Stimulated activated CD8-positive, alpha-beta memory T cell treated with anti-CD3 and anti-CD28 coated beads, Interleukin-15, amount 100 ng/mL, for 48 hours (primary cell): ENCODE measurements at places on chromosomes 7 and 10.

DNA sequence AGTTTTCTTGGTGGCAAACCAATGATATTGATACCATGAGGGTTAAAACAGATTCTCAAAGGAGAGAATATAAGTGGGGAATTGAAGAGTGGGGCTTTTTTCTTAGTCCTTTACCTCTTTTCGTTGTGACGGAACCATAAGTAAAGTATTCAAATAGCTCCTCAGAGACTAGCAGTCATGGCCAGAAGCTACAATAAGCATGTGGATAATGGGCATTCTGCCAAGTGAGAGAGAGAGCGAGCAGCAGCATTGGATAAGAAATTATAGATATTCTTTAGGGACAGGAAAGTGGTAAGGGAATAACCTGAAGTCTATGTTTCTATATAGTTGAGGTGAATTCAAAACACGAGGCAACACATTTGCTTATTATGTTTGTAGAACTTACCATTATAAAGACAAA lies 235.1 kb downstream of the SEMA3E start:
- DNase-seq, result no peak

- DNase-seq, result no peak
These were observed 50.9 kb downstream of the GLI3 start for GRCh38 chr7:42186151-42186550.

GRCh38 chr10:130018265-130018664 lies 54.2 kb upstream of the EBF3 start:
- no peak for DNase-seq

DNA sequence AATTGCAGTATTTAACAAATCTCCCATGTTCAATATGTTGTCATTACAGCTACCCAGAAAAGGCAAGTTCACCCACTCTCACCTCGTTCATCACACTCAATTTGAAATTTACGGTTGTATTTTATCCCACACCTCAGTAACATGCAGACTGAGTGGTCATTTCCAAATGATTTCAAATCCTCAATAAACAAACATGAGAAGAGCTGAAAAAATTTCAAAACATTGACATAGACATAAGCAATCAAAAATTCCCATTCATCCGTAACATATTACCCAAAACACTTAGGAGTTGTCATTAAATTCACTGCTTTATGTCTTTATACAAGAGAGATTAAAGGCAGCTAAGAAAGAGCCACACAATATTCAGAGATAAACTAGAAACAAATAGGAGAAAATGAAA lies 61.7 kb upstream of the NEBL start:
- no peak for DNase-seq

GRCh38 chr10:109765838-109766237 lies 157.5 kb downstream of the XPNPEP1 start:
- no peak for DNase-seq
